D721Med (cell line): ENCODE measurements at places on chromosomes 3 and 15.

- no peak for DNase-seq
These were observed 4.6 kb upstream of the VGLL3 start for GRCh38 chr3:86995537-86995936.

DNA sequence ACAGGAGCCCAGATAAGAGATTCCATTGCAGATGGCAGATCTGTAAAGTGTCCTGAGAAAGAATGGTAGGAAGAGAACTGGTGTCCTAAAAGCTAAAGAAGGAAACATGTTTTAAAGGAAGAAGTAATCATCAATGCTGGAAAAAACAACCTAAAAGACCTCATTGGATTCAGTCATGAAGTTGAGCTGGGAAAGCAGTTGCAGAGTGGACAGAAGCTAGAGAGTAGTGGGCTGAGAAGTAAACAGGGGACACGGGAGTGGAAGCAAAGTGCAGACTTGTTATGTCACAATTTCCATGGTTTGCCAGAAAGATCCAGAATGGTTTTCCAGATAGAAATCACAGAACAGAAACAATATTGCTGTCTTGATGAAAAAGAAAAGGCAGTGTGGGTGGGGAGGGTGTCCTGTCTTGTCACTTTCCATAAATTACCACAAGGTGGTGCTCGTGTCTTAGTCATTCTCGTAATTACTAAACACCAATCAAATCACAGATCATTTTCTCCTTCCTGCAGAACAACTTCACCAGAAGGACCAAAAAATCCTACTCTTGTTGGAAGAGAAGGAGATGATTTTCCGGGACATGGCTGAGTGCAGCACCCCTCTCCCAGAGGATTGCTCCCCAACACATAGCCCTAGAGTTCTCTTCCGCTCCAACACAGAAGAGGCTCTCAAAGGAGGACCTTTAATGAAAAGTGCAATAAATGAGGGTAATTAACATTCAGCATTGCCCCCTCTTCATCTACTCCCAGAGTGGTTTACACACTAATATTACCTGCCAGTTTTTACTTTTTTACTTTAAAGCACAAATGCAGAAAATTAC is 64.5 kb downstream of the KLHL25 start:
- no peak for DNase-seq

- DNase-seq = no peak
These were observed 13.6 kb downstream of the SECISBP2L start for GRCh38 chr15:49032601-49033145.

DNA sequence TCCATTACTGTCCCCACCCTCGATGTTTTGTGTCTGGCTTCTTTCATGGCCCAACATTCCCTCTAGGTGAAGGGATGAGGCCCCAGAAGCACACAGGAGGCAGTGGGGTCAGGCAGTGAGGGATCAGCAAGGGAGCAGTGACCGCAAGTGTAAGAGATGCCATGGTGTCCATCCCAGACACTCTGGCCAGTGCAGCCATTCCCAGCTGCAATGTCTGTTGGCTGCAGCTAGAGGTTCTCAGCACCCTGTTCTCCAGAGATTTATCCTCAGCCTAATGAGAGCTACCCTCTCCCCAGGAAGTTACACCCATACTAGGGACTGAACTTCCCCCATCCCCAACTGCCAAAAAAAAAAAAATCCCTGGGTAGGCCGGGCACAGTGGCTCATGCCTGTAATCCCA is 40.2 kb downstream of the TRANK1 start:
- DNase-seq = no peak

GRCh38 chr15:65824031-65824743 is 32.1 kb upstream of the DENND4A start:
- no peak for DNase-seq

GRCh38 chr3:155244216-155244615 is 49.3 kb downstream of the STRIT1 start:
- DNase-seq = no peak

GRCh38 chr15:57312318-57313133 is 63.8 kb upstream of the CGNL1 start:
- DNase-seq = no peak

DNA sequence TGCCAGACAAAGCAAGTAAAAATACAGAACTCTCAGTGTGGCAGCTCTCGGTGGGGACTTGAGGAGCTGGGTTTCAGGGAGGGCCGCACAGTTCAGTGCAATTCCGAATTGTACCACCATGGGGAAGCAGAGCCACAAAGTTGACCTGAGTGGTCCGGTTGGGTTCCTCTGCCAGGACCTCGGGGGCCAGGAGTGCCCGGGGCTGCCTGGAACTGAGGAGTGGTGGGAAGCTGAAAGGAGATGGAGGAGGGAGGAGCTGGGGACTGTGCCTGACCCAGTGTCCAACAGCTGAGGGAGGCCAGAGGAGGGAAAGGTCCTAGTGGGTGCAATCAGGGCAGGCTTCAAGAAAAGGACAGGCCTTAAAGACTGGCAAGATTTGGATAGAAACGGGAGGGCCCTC is 32.2 kb upstream of the TRH start:
- peak; percentile 56 for DNase-seq

- DNase-seq = no peak
These were observed 12.0 kb downstream of the TBC1D5 start for GRCh38 chr3:17730318-17730967.

GRCh38 chr3:180116658-180117057 is 79.9 kb upstream of the PEX5L start:
- no peak for DNase-seq

DNA sequence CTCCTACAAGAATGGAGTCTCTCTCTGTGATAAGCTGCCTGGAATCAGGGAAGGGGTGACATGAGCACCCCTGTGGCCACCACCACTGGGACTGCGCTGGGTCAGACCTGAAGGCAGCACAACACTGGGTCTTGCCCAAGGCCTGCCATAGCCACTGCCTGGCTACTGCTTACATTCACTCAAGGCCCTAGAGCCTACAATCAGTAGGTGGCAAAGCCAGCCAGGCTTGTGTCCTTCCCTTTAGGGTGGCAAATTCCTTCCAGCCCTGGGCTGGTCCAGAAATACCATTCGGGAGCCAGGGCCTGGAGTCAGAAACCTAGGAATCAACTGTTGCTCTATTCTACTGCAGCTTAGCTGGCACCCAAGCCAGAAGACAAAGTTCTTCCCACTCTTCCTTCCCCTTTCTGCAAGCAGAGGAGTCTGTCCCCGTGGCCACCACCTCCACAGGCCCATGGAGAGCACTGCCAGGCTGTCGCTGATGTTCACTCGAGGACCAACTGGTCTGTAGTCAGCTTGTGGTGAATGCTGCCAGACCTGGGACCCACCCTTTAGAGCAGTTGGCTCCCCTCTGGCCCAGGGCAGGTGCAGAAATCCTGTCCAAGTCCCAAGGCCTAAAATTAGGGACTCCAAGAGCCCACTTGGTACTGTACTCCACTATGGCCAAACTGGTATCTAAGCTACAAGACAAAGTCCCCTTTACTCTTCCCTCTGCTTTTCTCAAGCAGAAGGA is 307.4 kb downstream of the THSD4 start:
- no peak for DNase-seq

GRCh38 chr15:88472225-88472624 is 4.7 kb downstream of the MRPS11 start:
- DNase-seq = no peak

DNA sequence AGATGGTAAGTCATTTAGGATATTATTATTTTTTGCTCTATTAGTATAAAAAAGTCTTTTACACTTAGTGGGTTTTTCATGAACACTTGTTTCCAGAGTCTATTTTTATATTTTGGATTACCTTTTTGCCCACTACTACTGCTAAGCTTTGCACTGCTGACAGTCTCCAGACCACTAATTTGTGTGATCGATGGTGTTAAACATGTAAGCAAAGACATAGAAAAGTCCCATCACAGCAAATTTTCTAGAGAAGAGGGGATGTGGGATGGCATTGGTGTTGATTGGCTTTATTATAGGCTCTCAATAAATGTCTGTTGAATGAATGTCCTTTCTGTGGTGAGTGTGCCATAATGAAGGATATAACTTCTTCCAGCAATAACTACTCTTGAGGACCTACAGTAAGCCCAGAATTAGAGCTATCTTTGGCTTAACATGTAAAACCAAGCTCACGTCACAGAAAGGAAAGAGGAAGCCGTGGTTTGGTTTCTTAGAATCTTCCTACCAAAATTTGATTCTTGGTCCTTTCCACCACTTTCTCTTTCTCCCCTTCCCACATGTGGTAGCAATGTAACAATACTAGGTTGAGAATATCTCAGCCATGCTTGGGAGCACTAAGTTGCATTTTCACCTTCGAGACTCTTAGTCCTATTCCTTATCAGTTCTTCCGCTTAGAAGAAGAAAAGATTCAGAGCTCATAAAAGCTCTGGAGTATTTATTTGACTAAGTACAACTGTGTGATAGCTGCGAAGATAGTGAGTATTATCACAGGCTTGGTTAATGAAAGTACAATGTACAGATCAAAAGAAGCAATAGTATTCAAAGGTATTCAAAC is 90.6 kb upstream of the UMPS start:
- DNase-seq = no peak
